ENCODE measurements at places on chromosomes 1 and 21.
A peak's percentile ranks its signal among the peaks of the same experiment; 100 is the strongest.

- no peak for DNase-seq
- H3K4me1 ChIP-seq: peaks cover 6% of the 10 kb centered on the region
- H3K4me3 ChIP-seq: peak overlapping the region; percentile 69
- H3K27me3 ChIP-seq: no peaks in the 10 kb centered on the region
Observed at GRCh38 chr1:204495078-204495753, 611 bp upstream of the PIK3C2B start.

DNA sequence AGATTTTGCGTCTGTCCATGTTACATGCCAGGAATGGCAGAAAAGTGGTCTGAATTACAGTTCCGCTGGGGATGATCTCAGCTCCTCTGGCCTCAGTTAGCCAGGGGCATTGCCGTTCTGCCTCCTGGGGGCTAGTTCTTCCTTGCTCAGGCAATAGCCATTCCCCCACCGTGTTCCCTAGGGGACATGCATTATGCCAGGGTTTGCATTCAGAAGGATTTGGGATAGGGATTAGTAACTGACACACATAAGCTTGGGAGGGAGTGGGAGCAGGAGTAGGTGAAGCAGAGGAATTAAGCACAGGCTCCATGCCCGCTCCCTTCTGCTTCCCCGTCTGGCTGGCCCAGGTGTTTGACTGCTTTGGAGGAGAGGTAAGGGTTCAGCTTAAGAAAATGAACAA lies 12.7 kb downstream of the LRRC71 start:
- no peaks in the 10 kb centered on the region for H3K36me3 ChIP-seq
- no peaks in the 10 kb centered on the region for H3K4me1 ChIP-seq
- DNase-seq: no peak
- no peak overlapping the region for H3K4me3 ChIP-seq
- no peak overlapping the region for H3K27ac ChIP-seq

GRCh38 chr1:86137436-86137835 lies 19.1 kb downstream of the COL24A1 start:
- no peak overlapping the region for H3K4me3 ChIP-seq
- H3K27ac ChIP-seq: no peak overlapping the region
- no peaks in the 10 kb centered on the region for H3K36me3 ChIP-seq

- H3K4me3 ChIP-seq: no peak overlapping the region
- no peak for DNase-seq
- H3K27me3 ChIP-seq: no peaks in the 10 kb centered on the region
- no peaks in the 10 kb centered on the region for H3K36me3 ChIP-seq
- H3K4me1 ChIP-seq: no peaks in the 10 kb centered on the region
Observed at GRCh38 chr1:176826265-176826664, 338.2 kb downstream of the ASTN1 start.

GRCh38 chr1:15153842-15154479 lies 414 bp downstream of the TMEM51 start:
- peak; percentile 39 for DNase-seq
- H3K27me3 ChIP-seq: no peaks in the 10 kb centered on the region
- H3K4me1 ChIP-seq: peaks cover 4% of the 10 kb centered on the region
- peak overlapping the region; percentile 82 for H3K4me3 ChIP-seq
- no peaks in the 10 kb centered on the region for H3K36me3 ChIP-seq
- peak overlapping the region; percentile 79 for H3K27ac ChIP-seq

DNA sequence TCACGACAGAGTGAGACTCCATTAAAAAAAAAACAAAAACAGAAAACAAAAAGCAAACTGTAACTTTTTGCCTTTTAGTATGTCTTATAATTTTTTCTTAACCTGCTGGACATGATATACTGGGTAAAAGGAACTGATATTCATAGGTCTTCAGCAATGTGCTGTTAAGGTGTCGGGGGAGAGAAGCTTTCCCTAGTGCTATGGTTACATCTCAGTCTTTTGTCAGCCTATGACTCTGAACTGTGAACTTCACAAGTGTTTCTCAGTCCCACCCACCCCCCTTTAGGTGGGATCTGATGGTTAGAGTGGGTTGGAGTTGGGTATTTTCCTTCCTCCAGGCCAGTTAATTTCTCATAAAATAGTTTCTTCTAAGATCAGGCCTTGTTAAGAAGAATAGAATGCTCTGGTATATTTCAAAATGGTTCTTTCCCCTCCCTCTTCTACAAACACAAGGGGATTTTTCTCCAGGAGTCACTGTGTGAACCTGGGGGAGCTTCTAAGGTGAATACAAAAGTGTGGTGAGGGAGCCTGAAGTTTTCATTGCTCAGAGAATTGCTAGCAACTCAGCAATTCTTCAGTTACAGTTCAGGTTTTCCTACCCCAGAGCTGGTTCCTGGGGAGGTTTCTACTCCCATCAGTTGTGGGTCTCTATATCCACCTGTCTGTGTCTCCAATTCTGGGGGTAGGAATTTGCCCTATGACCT lies 16.1 kb upstream of the EDARADD start:
- no peak overlapping the region for H3K27ac ChIP-seq
- no peaks in the 10 kb centered on the region for H3K36me3 ChIP-seq
- no peak overlapping the region for H3K4me3 ChIP-seq
- DNase-seq: no peak
- H3K4me1 ChIP-seq: no peaks in the 10 kb centered on the region

DNA sequence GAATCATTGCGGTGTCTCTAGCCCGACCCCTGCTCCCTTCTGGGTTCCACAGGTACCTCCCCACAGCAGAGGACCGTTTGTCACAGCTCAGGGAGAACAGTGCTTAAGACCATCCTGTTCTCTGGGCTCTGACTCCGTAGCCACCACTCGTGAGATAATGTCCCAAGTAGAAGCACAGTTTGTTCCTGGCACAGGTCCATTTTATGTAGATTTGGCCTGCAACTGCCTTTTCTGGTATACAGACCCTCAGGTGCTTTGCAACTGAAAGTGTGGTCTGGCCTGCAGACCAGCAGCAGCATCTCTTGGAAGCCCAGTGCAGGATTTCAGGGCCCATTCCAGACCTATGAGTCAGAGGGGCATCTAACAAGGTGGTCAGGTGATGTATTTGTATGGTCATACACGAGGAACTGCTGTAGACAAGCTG lies 28.4 kb upstream of the TMEM125 start:
- H3K4me1 ChIP-seq: no peaks in the 10 kb centered on the region
- no peak overlapping the region for H3K4me3 ChIP-seq
- peak; percentile 36 for DNase-seq
- peak overlapping the region; percentile 35 for H3K27ac ChIP-seq

DNA sequence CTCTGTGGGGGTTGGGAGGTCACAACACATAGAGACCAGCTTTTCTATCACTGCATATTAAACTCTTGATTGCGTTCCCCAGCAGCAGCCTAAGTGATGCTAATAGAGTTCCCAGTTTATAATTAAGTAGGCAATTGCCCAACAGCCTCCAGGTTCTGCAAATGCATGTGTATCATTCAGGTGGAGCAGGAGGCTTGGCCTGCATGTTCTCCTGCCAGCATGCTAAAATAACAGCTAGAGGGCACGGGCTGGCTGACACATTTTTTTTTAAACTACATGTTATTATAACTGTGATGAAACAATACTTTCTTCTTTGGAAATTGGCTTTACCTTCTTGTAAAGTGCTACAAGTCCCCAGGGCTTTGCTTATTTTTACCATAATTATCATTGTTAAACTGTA lies 10.4 kb downstream of the TCHH start:
- H3K27me3 ChIP-seq: no peaks in the 10 kb centered on the region
- peaks cover 2% of the 10 kb centered on the region for H3K4me1 ChIP-seq
- H3K36me3 ChIP-seq: no peaks in the 10 kb centered on the region
- no peak for DNase-seq
- no peak overlapping the region for H3K27ac ChIP-seq

GRCh38 chr21:45555557-45556301 lies 13.5 kb upstream of the SLC19A1 start:
- peak; percentile 64 for DNase-seq
- peak overlapping the region; percentile 69 for H3K27ac ChIP-seq
- no peaks in the 10 kb centered on the region for H3K36me3 ChIP-seq
- no peaks in the 10 kb centered on the region for H3K27me3 ChIP-seq

- peak overlapping the region; percentile 44 for H3K27ac ChIP-seq
- no peak for DNase-seq
Observed at GRCh38 chr1:234620272-234621126, 10.5 kb upstream of the IRF2BP2 start.

DNA sequence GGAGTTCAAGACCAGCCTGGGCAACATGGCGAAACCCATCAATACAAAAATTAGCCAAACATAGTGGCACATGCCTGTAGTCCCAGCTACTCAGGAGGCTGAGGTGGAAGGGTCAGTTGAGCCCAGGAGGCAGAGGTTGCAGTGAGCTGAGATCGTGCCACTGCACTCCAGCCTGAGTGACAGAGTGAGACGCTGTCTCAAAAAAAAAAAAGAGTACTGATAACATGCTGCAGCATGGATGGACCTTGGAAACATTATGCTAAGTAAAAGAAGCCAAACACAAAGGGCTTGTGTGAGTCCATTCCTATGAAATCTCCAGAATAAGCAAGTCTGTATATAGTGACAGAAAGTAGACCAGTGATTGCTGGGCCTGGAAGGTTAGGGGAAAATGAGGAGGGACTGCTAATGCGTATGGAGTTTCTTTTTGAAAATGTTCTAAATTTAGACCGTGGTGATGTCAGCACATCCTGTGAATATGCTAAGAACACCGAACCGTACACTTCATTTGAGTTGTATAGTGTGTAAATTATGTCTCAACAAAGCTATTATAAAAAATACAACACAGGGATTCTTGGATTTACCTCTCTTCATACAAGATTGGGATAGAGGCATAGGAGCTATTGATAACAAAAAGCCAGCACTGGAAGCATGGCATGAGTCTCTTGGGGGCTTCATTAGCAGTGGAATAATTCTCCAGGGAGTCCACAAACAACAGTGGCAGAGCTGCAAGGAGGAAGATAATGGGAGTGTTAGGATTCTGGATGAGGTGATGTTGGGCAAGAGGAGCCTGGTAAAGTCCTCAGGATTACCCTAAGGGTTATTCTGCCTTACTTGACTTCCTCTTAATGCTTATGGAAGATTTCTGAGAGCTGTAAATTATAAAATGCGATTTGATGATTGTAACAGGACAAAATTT lies 73.5 kb downstream of the TTC3 start:
- H3K4me3 ChIP-seq: no peak overlapping the region
- no peaks in the 10 kb centered on the region for H3K27me3 ChIP-seq
- H3K36me3 ChIP-seq: no peaks in the 10 kb centered on the region
- no peaks in the 10 kb centered on the region for H3K4me1 ChIP-seq
- no peak for DNase-seq

- no peak for DNase-seq
- no peaks in the 10 kb centered on the region for H3K27me3 ChIP-seq
- H3K27ac ChIP-seq: no peak overlapping the region
- no peak overlapping the region for H3K4me3 ChIP-seq
- no peaks in the 10 kb centered on the region for H3K36me3 ChIP-seq
Observed at GRCh38 chr1:13597166-13597565, 13.5 kb downstream of the PDPN start.

- H3K36me3 ChIP-seq: no peaks in the 10 kb centered on the region
- no peak overlapping the region for H3K27ac ChIP-seq
- no peak for DNase-seq
Observed at GRCh38 chr1:20362856-20363255, 72.2 kb downstream of the VWA5B1 start.

GRCh38 chr1:166350490-166350889 lies 183.7 kb upstream of the FAM78B start:
- no peak overlapping the region for H3K27ac ChIP-seq
- H3K4me3 ChIP-seq: no peak overlapping the region
- DNase-seq: no peak

Data from prostate gland (tissue), 2 donors.